ENCODE measurements at places on chromosomes 13 and 19. TPM values are rescaled to one million over a fixed set of nuclear protein-coding genes. Genes with fewer than 3 reads are reported as not detected.

Gene TPTE2
- total RNA-seq: not detected

Gene STOML3
- not detected for total RNA-seq

Gene MARK4
- 26.0 TPM for total RNA-seq

Gene LILRB4
- total RNA-seq: not detected

Gene CYP2F1
- total RNA-seq: 0.07 TPM

Gene TYROBP
- total RNA-seq: not detected

Gene CBARP
- 8.5 TPM for total RNA-seq

Gene NPHS1
- not detected for total RNA-seq

Gene TNPO2
- total RNA-seq: 36.6 TPM

Gene SPRED3
- total RNA-seq: 1.8 TPM

Gene SLC6A16
- not detected for total RNA-seq
